Breast epithelium (tissue), 4 donors: ENCODE measurements at places on chromosomes 3 and 15. TPM values are rescaled to one million over a fixed set of nuclear protein-coding genes. Genes with fewer than 3 reads are reported as not detected.

The MORC1 gene
- not detected for total RNA-seq

The AHSG gene
- not detected for total RNA-seq

The MYRIP gene
- 2.3 TPM for total RNA-seq

The GXYLT2 gene
- total RNA-seq, result 15.4 TPM

- DNase-seq, result no peak
- H3K4me3 ChIP-seq, result no peak overlapping the region
- no peaks in the 10 kb centered on the region for H3K36me3 ChIP-seq
- H3K27me3 ChIP-seq, result no peaks in the 10 kb centered on the region
- H3K27ac ChIP-seq, result no peak overlapping the region
These were observed 78.7 kb upstream of the GCNT3 start for GRCh38 chr15:59532770-59533379.

DNA sequence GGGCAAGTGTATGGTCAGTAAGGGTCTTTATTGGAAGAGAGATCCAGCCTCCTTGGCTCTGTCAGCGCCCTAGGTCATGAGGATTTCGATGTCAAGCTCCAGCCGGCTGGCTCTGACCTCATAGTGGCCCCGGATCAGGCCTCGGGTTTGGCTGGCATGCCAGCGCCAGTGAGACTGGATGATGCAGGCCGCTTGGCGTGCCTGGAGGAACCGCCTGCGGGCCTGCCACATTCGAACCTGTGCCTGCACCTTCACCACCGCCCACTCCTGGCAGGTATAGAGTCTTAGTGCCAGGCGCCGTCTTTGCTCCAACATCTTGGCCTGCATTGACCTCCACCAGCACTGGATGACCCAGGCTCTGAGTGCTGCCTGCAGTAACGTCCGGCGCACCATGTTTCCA, 483 bp downstream of the IQCF6 start:
- H3K36me3 ChIP-seq, result no peaks in the 10 kb centered on the region
- H3K4me1 ChIP-seq, result no peaks in the 10 kb centered on the region
- DNase-seq, result no peak

DNA sequence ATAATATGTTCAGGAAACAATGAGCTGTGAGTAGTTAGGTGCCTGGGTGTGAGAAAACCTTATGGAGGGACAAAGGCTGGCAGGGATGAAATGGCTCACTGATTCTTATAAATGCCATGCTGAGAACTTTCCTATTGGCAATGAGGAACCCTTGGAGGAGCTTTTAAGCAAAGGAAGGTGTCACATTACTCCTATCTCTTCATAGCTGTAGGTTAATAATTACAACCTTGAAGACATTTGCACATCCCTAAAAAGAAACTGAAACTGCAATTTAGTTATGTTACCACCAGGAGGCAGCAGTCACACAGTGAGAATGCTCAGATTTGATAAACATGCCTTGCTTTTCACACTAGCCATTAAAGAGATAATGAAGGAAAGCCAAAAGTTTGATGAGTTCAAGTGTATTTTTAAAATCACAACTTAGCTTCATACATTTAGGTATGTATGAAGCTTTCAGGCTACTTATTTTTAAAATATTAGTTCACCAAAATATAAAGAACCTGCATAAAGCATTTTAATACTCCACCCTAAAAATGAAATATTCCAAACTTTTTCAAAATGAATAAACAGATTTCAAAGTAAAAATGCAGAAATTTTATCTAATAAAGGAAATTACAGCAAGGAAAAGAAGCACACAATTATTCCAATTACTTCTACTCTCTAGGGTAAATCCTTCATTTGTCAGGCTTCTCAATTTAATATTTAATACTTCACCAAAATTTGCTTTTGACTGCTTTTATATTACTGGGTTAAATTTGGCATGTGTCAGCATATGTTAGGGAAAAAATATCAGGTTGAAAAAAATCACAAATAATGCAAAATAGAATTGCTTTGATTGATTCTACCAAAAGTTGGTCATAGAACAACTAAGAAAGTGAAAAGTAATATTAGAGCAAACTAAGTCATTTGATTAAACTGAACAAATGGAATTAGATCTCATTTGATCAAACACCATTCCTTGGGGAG, 136.9 kb upstream of the SLC2A2 start:
- no peaks in the 10 kb centered on the region for H3K27me3 ChIP-seq

GRCh38 chr3:117611211-117611610, 901.6 kb downstream of the TUSC7 start:
- DNase-seq, result no peak
- H3K27ac ChIP-seq, result no peak overlapping the region
- H3K4me1 ChIP-seq, result no peaks in the 10 kb centered on the region
- no peak overlapping the region for H3K4me3 ChIP-seq
- no peaks in the 10 kb centered on the region for H3K27me3 ChIP-seq
- H3K36me3 ChIP-seq, result no peaks in the 10 kb centered on the region

DNA sequence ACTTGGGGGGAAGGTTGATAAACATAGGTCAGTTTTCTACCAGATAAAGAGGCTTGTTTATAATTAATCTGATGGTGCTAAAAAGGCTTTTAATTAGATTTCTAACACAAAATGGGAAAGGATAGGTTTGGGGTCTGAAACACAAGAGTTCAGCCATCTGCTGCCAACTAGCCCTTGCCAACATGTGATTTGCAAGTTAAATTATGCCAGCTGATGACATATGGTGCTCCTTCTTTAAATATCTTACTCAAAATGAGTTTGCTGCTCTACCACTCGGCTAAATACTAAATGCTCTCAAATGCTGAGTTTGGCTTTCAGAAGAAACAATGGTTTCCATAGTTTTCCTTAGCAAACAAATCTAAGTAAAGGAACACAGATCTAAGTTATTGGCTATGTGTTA, 557.8 kb upstream of the CCDC54 start:
- H3K4me3 ChIP-seq, result no peak overlapping the region
- H3K4me1 ChIP-seq, result no peaks in the 10 kb centered on the region
- DNase-seq, result no peak
- H3K27me3 ChIP-seq, result no peaks in the 10 kb centered on the region
- no peak overlapping the region for H3K27ac ChIP-seq
